GOT3 (cell line): ENCODE measurements at places on chromosomes 12 and 14.

GRCh38 chr14:88554457-88555286 is at the start of gene PTPN21:
PTPN21 (minus strand) TSS chr14:88555007; CDS start chr14:88550417, 4,590 bp downstream.
- no peak for DNase-seq

GRCh38 chr12:82672811-82673495 is 13.8 kb upstream of the TMTC2 start:
- no peak for DNase-seq

DNA sequence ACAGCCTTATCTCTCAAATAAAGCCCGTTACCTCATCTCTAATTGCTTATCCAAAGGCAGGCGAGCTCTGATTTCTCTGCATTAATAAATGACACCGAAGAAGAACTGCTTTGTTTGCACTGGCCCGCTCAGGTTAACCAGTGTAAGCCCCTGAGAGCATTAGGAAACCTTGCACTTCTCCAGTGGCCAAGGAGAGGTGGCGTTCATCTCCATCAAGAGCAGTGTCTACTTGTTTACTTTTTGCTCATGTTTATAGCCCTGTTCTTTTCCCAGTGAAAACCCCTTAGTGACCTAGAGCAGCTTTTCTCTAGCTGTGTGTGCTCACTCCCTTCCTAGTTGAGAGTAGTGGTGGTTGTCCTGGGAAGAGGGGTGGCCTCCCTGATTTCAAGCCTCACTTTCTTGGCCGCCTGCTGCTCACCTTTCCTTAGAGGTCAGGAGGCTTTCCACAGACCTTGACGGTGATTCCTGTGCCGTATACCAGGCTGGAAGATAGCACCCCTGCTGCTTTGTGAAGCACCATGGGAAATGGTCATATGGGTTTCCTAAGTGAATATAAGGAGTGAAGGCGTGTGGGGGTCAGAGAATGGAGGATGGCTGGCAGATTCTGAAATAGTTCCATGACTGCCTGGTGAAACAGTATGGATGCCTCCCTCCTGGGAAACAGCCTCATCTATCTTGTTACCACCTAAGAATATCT is 16.6 kb downstream of the FBXW8 start:
- DNase-seq = no peak

- no peak for DNase-seq
These were observed 220.1 kb upstream of the PDE3A start for GRCh38 chr12:20148241-20148640.

DNA sequence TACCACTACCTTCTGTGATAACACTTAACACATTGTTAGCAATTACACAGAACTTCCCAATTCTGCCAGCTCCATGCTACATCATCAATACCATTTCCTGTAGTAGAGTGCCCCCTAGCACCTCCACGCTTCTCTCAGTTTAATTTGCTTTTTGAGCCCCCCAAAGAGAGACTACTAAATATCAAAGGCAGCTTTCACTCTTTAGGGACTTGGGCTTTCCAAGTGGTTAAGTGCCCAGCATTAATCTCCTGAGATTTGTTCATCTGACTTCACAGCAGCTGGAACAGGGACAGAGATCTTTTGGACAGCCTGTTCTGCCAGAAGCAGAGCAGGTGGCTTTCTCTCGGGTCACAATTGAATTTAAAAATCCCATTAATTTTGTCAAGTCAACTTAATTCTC is 954.9 kb downstream of the DIO2 start:
- DNase-seq = no peak

GRCh38 chr12:66713984-66714383 is 35.1 kb upstream of the GRIP1 start:
- no peak for DNase-seq

- DNase-seq = no peak
These were observed 73.7 kb downstream of the PRIMA1 start for GRCh38 chr14:93714605-93715004.

- DNase-seq = no peak
These were observed 285.2 kb downstream of the NAV3 start for GRCh38 chr12:78115889-78116288.

GRCh38 chr12:114685869-114686268 is 1.9 kb upstream of the TBX3 start:
- DNase-seq = no peak

DNA sequence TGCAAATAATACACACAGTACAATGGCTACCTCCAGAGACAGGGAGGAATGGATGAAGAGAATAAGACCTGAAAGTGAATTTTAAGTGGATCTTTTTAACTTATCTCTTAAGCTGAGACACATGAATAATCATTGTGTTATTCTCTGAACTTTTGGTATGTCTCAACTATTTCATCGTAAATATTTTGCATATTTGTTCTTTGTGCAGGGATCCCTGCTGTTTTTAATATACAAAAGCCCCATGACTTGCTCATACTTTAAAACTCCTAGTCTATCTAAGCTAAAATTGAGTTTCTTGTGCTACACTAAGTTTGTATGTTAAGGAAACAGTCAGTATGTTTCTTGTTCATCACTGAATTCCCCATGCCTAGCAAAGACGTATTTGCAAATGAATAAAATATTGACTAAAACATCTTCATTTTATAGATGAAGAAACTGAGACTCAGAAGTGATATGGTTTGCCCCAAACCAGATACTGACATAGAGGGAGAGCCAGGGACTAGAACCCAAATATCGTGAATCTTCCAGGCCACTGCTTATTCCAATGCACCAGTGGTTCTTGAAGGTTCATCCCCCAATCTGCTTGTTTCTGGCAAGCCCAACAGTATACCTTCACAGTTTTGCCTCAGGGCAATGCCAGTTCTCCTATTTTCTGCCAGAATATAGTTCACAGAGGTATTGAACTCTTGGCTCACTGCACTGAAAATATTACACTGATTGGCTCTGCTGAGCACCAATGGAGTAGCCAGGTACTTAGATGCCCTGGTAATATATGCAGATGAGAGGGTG is 356.9 kb downstream of the MED13L start:
- DNase-seq = no peak

DNA sequence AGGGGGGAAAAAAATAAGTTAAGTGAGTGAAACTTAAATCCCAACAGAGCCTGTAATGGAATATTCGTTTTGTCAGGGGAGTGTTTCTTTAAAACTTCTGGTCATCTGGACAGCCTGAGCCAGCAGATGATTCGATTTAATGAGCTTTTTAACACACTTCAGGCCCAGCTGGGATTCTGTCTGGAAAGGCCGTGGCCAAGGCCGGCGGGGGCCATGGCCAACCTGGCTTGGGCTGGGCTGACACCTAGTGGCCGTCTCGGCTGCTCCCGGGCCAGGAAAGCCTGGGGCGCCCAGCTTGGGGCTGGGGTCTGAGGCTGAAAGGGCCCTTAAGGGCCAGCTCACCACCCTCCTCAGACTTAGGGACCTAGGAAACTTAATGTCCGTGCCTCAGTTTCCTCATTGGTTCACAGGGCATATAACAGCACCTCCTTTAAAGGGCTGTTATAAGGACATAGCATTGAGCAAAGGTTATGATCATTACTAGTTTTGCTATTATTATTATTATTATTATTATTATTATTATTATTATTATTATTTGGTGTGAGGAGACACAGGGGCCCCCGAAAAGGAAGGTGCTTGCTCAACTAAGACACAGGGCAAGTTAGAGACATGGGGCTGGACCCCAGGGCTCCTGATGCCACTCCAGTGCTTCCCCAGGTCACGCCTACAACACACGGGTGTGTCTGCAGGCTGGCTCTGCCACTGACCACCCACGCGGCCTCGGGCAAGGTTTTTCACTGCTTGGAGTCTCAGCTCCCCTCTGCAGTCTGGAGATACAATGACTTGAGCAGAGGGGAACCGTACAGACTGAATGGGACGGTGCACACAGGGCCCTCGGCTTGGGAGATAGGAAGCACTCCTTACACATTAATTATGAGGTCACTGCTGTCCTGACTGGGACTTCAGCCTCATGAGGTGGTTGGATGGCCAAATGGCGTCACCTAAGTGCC is 84.0 kb downstream of the SYNE3 start:
- DNase-seq = no peak

- DNase-seq = no peak
These were observed 32.0 kb downstream of the NGB start for GRCh38 chr14:77238996-77239395.

DNA sequence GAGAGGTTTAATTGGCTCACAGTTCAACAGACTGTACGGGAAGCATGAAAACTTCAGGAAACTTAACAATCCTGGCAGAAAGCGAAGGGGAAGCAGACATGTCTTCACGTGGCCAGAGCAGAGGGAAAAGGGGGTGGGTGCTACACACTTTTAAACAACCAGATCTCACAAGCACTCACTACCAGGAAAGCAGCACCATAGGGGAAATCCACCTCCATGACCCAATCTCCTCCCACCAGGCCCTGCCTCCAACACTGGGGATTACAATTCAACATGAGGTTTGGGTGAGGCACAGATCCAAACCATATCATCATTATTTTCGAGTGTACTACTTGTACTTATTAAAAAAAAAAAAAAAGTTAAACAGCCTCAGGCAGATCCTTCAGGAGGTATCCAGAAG is 29.9 kb downstream of the RXYLT1 start:
- no peak for DNase-seq

DNA sequence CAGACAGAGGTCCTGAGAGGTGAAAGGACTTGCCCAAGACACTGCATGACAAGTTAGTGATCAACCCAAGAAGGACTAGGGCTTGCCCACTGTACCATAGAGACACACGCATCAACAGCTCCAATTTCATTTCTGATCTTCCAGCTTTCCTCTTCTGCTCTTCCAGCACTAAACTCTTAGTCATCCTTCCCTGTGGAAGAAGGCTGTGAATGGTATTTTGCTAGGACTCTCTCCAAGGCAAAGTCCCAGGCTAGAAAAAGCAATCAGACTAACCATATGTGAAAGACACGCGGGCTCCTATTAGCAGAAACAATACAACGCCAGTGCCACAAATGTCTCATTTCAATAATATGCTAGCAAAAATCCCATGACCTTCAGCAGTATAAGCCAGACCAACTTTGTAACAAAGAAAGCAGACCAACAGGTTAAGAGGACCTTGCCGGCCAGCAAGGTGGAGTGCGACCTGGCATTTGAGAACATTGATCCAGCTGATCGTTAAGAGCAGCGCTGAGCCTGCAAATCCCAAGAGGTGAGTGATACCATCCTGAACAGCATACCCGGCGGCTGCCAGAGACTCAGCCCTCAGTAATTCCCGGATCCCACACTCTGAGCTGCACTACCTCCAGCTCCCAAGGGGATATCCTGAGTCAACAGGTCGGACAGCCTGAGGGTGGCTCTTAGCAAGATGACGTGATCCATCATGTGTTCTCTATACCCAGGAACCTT is 132.5 kb downstream of the FOXN3 start:
- no peak for DNase-seq

GRCh38 chr14:27223906-27224305 is 626.1 kb upstream of the NOVA1 start:
- no peak for DNase-seq

- DNase-seq = no peak
These were observed 83.0 kb upstream of the METAP2 start for GRCh38 chr12:95390932-95391331.

GRCh38 chr14:73662487-73662943 is 17.7 kb downstream of the DNAL1 start:
- DNase-seq = no peak

GRCh38 chr12:115037830-115038229 is 353.9 kb upstream of the TBX3 start:
- DNase-seq = no peak

- no peak for DNase-seq
These were observed 11.2 kb upstream of the HOXC13 start for GRCh38 chr12:53927220-53928029.

DNA sequence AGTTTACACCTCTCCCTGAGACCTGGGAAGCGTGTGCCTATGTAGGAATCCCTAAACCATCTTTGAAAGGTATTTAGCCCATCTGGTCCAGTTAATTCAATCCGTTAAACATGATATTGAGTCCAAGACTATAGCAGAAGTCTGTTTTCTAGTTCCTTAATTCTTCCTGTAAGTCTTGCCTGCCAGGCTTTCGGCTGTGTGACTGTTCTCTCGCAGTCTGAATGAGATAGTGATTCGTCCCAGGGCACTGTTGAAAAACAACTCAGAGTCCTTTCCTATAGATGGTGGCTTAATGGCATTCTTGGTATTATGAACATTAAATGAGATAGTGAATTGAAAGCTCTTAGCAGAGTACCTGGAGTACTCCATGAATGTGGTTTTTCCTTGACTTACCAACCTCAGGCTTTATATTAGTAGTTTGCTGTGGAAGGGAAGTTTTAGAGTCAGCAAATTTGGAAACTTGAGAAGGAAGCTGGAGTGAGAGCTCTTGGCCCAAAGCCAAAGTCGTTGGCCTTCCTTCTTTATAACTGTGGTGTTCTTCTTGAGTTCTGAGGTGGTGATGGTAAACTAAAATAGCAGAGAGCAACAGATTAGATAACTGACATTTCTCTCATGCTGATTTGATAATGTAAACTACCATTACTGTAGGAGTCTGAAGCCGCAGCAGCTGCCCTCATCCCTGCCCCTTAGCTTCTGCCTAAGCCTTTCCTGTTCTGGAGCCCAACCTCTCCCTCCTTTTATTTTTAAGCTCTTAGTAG is 76.5 kb downstream of the TGFB3 start:
- no peak for DNase-seq

GRCh38 chr12:76927170-76927784 is 48.5 kb upstream of the CSRP2 start:
- no peak for DNase-seq

GRCh38 chr14:73386342-73386741 is 72.0 kb downstream of the NUMB start:
- no peak for DNase-seq

- DNase-seq = no peak
These were observed 240.9 kb downstream of the FBXL14 start for GRCh38 chr12:1353451-1353850.

- DNase-seq = no peak
These were observed 181.9 kb upstream of the SLC38A2 start for GRCh38 chr12:46554460-46554859.

- no peak for DNase-seq
These were observed 137.6 kb downstream of the ZFP36L1 start for GRCh38 chr14:68655021-68655831.

GRCh38 chr14:104927901-104928300 is 3.2 kb downstream of the PLD4 start:
- no peak for DNase-seq

- DNase-seq = no peak
These were observed 74.4 kb downstream of the SLC24A4 start for GRCh38 chr14:92397150-92397952.

DNA sequence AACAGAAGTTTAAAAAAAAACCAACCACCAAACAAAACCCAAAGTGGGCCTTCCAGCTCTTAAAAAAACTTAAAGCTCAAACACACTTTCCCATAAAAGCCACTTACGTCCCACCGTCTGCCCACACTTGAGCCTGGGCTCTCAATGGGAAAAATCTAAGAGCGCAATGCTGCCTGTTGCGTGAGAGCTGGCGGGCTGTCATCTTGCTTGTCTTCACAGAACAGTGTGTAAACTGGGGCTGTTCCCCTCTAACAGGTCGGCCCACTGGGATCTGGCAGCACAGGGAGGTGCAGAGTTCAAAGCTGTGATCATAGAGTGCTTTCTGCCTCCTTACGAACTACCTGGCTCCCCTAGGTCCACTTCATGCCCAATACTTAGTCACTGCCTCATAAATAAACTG is 80.0 kb downstream of the DICER1 start:
- DNase-seq = no peak

- no peak for DNase-seq
These were observed 397.7 kb upstream of the PRICKLE1 start for GRCh38 chr12:42987216-42987650.

GRCh38 chr14:97554597-97554996 is 757.4 kb downstream of the VRK1 start:
- no peak for DNase-seq
